Activated naive CD8-positive, alpha-beta T cell treated with anti-CD3 and anti-CD28 coated beads, Interleukin-2, amount 50 U/mL, for 24 hours (primary cell): ENCODE measurements at places on chromosomes 7 and 10.

DNA sequence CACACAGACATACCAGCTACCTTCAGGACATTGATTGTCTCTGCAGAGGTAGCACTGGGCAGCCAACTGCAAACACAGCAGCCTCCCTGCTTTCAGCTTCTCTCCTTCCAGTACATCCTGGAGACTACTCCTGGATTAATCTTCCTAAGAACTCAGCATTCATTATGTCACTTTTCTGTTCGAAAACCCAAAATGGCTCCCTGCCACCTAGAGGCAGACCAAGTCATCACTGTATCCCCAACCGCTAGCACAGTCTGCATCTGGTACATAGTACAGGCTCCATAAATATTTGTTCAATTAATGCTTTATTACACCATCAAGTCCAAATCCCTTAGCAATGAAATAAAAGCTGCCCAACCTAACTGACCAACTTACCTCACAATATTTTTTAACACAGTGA lies 5.0 kb upstream of the SEC31B start:
- no peak for DNase-seq
- no peaks in the 10 kb centered on the region for H3K27me3 ChIP-seq
- peaks cover 28% of the 10 kb centered on the region for H3K4me1 ChIP-seq
- H3K36me3 ChIP-seq: peaks cover 46% of the 10 kb centered on the region
- no peak overlapping the region for H3K4me3 ChIP-seq

DNA sequence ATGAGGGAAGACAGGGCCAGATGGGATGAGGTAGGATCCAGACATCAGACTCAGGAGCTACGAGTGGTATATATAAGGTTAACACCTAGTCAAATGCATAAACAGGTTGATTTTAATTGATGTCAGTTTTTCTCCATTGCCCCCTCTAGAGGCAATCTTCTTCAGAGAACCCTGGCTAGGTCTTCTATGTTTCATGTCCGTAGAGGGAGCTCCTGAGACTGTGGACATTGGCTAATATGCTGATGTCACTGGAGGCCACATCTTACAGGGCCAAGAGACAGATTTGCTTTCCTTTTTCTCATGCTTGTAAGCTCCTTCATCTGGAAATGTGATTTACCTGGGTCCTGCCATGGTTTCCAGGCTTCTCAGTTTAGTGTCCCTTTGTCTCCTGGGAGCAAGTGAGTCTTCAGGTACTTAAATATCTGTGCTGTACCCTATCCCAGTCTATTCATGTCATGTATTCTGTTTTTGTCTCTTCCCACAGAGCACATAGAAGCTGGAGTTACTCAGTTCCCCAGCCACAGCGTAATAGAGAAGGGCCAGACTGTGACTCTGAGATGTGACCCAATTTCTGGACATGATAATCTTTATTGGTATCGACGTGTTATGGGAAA lies 161.6 kb upstream of the PRSS1 start:
- peak overlapping the region; percentile 42 for H3K4me3 ChIP-seq
- H3K4me1 ChIP-seq: peaks cover 8% of the 10 kb centered on the region
- H3K27me3 ChIP-seq: no peaks in the 10 kb centered on the region
- no peak for DNase-seq
- H3K27ac ChIP-seq: no peak overlapping the region

- no peak overlapping the region for H3K4me3 ChIP-seq
- DNase-seq: no peak
- no peaks in the 10 kb centered on the region for H3K36me3 ChIP-seq
- H3K27me3 ChIP-seq: no peaks in the 10 kb centered on the region
- H3K27ac ChIP-seq: no peak overlapping the region
Measured at GRCh38 chr7:19939746-19940145, 166.3 kb upstream of the TMEM196 start.

DNA sequence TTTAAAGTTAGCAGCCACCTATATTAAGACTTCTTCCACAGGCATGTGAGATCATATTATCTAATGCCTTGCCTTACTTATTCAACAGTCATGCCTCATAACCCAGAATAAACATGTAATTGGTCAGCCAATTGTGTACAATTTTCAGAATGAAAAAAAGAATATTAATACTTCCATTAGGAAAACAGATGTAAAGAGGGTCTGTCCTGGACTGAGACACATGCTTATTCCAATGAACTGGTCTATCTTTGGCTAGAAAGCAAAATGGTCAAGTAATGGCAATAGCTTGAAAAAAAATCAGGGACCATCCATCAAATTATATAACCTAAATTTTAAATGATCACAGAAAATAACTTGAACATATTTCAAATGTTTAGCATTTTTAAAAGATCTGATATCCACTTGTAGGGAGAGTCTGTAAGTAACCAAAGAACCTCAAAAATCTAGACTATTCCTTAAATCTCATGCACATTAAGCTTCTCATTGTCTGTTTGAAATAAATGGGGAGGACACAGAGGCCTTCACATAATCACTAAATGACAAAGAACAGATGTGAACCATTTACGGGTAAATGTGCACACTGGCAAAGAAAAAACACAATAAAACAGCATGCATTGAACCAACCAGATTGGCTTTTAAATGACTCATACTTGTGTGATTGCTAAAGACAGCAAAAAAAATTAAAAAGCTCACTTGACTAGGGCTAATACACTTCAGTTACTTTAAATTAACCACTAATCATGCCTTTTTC lies 568.8 kb upstream of the PCDH15 start:
- H3K36me3 ChIP-seq: no peaks in the 10 kb centered on the region
- no peak for DNase-seq
- H3K27me3 ChIP-seq: no peaks in the 10 kb centered on the region
- H3K4me3 ChIP-seq: no peak overlapping the region

DNA sequence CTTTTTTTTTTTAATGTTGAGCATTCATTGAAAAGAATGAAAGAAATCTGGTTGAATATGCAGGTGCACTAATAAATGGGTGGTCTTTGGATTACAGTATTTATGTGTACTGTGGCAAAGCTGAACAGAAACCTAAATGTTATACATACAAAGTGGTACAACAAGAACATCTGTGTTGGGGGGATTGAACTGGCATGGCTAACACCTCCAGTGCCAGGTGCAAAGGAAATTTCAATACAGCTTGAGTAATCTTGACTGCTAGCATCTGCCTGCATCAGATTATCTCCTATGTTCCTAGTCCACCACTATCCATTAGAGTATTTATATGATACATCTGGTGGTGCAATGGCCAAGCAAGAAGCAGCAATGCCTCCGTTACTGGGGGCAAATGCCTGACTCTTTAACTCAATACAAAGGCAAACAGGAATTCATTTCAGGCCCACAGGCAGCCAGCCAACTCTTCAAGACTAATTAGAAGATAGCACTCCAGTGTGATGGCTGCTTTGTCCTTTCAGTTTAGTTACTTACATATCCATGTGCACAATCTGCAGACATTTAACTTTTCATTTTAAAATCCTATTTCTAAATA lies 220.5 kb upstream of the ETV1 start:
- H3K4me3 ChIP-seq: no peak overlapping the region
- no peaks in the 10 kb centered on the region for H3K4me1 ChIP-seq
- H3K36me3 ChIP-seq: no peaks in the 10 kb centered on the region

GRCh38 chr7:158745057-158745715 lies 40.6 kb upstream of the NCAPG2 start:
- H3K4me3 ChIP-seq: no peak overlapping the region
- no peak for DNase-seq
- peaks cover 52% of the 10 kb centered on the region for H3K36me3 ChIP-seq
- H3K27ac ChIP-seq: no peak overlapping the region
- H3K27me3 ChIP-seq: no peaks in the 10 kb centered on the region

GRCh38 chr7:2295936-2296620 lies 18.2 kb downstream of the SNX8 start:
- DNase-seq: no peak
- H3K36me3 ChIP-seq: peaks cover 4% of the 10 kb centered on the region
- no peak overlapping the region for H3K27ac ChIP-seq
- H3K4me1 ChIP-seq: peaks cover 40% of the 10 kb centered on the region
- H3K27me3 ChIP-seq: no peaks in the 10 kb centered on the region

GRCh38 chr10:124998624-124999291 lies 56.8 kb downstream of the ZRANB1 start:
- no peaks in the 10 kb centered on the region for H3K27me3 ChIP-seq
- no peaks in the 10 kb centered on the region for H3K36me3 ChIP-seq
- no peaks in the 10 kb centered on the region for H3K4me1 ChIP-seq

DNA sequence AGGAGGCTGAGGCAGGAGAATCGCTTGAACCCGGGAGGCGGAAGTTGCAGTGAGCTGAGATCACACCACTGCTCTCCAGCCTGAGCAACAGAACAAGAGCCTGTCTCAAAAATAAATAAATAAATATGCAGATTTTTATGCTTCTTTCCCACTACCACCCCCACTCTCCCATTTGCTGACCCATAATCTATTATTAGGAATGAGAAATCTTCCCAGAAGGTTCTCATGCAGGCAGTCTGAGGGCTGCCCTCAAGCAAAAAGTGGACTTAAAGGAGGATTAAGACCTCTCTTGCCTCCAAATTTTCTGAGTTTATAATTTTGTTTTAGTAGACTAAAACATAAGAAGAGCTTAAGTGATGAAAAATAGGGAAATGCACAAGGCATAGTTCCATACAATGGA lies 85.2 kb upstream of the TOMM7 start:
- no peak overlapping the region for H3K4me3 ChIP-seq
- H3K36me3 ChIP-seq: no peaks in the 10 kb centered on the region

DNA sequence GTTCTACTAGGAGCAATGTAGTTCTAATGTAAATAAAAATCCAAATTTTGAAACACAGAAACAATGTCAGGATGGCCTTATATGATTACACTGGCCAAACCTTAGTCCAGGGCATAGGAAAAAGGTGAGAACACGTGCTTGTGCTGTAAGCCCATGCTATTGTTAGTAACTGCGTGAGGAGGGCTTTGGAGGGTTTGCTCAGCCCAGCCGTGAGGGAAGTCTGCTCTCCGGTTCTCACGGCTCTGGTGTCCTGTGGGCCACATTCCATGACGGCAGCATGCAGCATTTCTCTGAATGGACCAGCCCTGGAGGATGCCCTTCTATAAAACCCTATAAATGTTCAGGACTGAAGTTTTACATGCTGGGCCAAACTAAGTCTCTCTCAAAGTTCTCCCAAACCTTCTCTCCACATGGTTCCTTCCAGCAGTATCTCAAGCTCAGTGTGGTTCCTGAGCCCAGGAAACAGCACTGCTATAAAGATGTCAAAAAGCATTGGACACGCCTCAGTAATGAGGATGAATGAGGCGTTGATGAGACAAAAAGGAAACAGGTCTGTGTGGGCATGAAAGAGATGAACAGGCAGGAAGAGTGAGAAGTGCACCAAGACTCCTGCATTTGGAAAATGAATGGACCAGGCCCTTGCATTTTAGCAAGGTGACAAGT lies 174.8 kb upstream of the CDCA7L start:
- no peaks in the 10 kb centered on the region for H3K36me3 ChIP-seq
- H3K4me1 ChIP-seq: peaks cover 11% of the 10 kb centered on the region
- H3K4me3 ChIP-seq: no peak overlapping the region
- no peaks in the 10 kb centered on the region for H3K27me3 ChIP-seq
- DNase-seq: no peak
- no peak overlapping the region for H3K27ac ChIP-seq

DNA sequence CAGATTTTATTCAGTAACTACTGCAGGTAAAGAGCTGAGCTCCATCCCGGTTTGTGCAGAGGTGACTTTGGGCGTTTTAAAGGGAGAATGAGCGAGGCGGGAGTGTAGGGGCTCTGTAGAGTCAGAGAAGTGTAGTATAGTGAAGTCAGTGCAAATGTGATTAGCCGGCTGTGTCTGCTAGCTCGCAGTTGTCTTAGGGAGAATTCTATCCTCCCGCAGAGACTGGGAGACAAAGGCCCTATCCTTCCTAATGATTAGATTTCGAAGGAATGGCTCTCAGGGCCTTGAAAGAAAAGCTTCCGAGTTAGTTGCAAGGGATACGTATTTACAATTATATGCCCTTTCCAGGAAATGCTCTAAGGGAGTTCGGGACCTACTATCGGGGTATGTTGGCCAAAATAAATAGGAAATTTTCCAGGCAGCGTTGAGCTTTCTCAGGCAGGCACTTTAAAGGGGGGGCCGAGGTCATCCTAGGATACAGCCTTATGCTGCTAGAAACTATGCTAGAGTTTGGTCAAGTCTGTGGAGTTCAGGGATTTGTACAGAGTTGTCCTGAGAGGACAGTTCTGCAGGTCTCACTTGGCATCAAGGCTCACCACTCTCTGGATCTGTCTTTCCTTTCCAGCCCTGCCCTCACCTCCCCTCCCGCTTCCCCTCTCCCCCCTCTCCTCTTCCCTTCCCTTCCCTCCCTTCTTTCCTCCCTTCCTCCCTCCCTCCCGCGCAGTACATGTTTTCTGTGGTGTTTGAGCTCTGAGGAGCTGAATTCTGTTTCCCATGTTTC lies 825 bp downstream of the MRPL32 start:
- peaks cover 64% of the 10 kb centered on the region for H3K36me3 ChIP-seq
- H3K27ac ChIP-seq: peak overlapping the region; percentile 99
- no peak for DNase-seq
- peak overlapping the region; percentile 99 for H3K4me3 ChIP-seq
- H3K4me1 ChIP-seq: peaks cover 69% of the 10 kb centered on the region

DNA sequence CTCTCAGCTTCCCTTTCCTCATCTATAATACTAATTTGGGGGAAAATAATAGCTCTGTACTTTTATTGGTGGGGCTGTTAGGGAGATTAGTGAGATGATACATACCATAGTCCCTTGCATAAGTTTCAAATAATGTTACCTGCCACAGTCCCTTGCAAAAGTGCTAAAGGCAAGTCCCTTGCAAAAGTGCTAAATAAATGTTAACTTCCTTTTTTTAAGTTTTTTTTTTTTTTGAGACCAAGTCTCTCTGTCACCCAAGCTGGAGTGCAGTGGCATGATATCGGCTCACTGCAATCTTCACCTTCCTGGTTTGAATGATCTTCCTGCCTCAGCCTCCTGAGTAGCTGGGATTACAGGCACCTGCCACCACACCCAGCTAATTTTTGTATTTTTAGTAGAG lies 43.4 kb upstream of the SRGN start:
- peaks cover 56% of the 10 kb centered on the region for H3K4me1 ChIP-seq
- peak overlapping the region; percentile 82 for H3K27ac ChIP-seq
- DNase-seq: no peak
- no peaks in the 10 kb centered on the region for H3K27me3 ChIP-seq
- no peaks in the 10 kb centered on the region for H3K36me3 ChIP-seq

DNA sequence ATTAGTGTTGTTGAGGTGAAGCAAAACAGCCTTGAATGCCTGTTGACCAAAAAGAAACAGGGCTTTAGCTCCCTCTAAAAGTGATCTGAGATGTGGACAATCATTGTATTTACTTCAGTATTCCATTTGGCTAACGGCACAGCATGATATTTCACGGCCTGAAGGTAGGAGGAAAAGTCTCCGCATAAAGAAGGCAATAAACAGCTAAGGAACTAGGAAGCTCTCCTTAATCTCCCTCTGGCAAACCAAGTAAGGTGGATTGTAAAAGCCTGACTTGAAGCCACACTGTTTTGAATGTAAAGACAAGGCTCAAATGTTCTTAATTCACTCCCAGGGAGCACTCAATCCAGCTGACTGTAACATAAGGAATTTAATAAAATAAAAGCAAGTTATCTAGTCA lies 160.0 kb upstream of the ZNF804B start:
- H3K4me3 ChIP-seq: no peak overlapping the region
- H3K4me1 ChIP-seq: no peaks in the 10 kb centered on the region
